SJCRH30 (cell line): ENCODE measurements at places on chromosomes 7 and 10. TPM values are rescaled to one million over a fixed set of nuclear protein-coding genes. Genes with fewer than 3 reads are reported as not detected.

DNA sequence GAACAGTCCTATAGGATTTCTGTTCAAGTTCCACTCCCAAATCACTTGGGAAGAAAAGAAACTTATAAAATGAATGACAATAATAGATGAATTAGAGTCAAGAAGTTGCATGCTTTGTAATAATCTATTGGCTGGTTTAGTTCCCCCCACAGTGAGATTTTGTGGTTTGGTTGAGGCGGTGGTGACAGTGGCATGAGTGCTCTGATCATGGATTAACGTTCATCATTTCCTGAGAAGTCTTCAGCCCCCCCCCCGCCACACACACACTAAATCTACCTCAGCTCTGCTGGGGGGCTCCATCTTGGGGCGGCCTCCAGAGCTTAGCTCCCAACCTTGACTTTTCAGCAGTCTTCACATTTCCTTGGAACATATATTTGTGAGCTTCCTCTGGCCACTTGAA, 121.7 kb downstream of the ABCA13 start:
- no peak for DNase-seq

EPO gene
- total RNA-seq, result not detected in 2 replicates

- DNase-seq, result no peak
Measured at GRCh38 chr10:110413049-110413783, 84.5 kb upstream of the DUSP5 start.

TRIM50 gene
- total RNA-seq, result not detected in 2 replicates

- no peak for DNase-seq
Measured at GRCh38 chr10:82192665-82193064, 317.7 kb downstream of the NRG3 start.

ANKRD1 gene
- total RNA-seq, result 2.6 and 3.7 TPM in 2 replicates
